ENCODE measurements at places on chromosomes 6 and 20.
A peak's percentile ranks its signal among the peaks of the same experiment; 100 is the strongest.

DNA sequence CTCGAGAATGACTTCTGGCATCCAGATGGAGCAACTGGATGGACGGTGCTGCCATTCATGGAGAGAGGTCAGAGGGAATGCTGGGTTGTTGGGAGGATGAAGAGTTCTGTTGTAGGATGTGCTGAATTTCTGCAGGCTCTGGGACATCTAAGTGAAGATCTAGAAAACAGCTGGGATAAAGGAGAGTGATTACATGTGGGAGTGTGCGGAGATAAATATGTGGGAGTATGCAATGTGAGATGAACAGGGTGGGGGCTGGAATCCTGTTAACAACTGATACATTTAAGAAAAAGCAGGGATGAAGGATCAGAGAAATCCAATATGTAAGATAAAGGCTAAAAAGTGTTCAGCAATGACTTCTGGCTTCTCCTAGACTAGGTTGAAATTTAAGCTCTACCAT lies 43.1 kb downstream of the FAXC start:
- DNase-seq: no peak

DNA sequence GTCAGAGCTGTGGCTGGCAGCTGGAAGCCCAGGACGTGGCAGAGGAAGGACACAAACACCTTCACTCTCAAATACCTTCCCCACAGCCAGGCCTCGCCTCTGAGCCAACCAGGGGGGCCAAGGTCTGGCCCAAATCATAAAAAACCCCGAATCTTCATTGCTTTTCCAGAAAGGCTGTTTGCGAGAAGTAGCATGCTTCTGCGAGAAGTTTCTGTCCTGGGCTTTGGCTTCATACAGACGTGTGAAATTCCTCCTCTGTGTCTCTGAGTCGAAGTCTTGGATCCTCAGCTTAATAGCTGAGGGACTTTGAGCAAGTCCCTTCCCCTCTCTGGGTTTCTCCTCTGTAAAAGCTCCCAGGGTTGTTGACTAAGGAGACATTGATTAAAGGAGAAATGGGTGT lies 63.0 kb downstream of the CHMP4B start:
- DNase-seq: no peak

GRCh38 chr20:3871550-3872265 lies 17.5 kb upstream of the PANK2 start:
- no peak for DNase-seq

- DNase-seq: no peak
Observed at GRCh38 chr6:147441751-147442150, 66.7 kb upstream of the SAMD5 start.

DNA sequence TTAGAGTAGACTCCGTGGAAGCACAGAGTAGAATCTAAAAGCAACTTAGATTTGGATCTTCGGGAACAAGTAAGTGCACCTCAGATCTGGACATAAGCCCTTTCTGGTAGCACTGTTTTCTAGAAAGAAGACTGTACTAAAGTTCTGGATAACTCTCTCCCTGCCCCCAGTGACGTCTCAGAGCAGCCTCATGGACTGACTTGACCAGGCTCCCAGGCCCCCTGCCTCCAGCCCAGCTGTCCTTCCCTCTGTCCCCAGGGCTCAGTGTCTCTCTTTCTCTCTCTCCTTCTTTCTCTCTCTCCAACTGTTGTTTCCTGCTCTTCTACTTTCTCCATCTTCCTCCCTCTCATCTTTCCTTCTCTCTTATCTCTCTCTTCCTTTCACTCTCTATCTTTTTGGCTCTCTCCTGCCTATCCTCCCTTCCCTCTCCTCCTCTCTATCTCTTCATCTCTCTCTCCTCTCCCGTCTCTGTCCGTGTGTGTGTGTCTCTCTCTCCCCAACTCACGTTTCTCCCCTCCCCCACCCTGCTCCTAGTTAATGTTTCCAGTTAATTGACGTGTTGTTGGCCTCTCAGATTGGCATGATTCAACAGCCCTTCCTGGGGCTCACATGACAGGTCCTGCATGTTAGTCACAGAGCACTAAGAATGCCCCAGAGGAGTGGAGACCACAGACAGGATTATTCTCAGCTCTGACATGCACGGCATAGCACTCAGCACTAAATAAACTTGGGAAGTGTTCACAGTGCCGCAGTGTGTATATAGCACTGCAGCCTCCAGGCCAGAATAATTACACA lies 180.4 kb upstream of the FOXQ1 start:
- DNase-seq: no peak

- no peak for DNase-seq
Observed at GRCh38 chr6:160132776-160133338, 11.2 kb downstream of the SLC22A1 start.

DNA sequence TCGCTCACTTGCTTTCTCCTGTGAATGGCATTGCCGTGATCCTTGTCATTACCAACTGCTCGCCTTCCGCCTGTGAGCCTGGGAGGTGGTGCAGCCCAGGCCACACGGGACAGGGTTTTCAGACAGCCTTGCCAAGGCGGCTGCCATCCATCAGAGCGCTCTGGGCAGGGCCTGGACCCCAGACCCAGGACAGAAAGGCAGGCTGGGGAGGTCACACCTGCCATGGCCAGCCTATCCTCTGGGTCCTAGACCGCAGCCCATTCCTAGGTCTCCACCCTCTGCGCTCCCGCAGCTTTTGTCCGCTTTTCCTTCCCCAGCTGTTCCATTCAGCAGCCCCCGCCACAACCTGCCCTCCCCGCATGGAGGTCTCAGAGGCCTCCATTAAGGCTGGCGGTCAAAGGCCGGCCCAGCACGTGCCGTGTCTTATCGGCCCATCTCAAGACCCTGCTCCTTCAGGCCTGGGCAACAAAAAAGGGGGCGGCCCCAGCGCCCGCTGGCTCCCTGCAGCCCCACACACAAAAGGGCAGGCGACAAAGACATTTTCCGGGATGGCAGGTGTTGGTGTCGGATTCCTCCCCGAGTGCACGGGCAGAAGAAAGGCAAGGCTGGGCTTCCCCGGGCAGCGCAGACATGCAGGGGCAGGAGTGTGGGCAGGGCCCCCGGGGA lies 28.1 kb downstream of the INSM1 start:
- peak; percentile 46 for DNase-seq

- no peak for DNase-seq
Observed at GRCh38 chr6:156977527-156978291, 200.5 kb downstream of the ARID1B start.

DNA sequence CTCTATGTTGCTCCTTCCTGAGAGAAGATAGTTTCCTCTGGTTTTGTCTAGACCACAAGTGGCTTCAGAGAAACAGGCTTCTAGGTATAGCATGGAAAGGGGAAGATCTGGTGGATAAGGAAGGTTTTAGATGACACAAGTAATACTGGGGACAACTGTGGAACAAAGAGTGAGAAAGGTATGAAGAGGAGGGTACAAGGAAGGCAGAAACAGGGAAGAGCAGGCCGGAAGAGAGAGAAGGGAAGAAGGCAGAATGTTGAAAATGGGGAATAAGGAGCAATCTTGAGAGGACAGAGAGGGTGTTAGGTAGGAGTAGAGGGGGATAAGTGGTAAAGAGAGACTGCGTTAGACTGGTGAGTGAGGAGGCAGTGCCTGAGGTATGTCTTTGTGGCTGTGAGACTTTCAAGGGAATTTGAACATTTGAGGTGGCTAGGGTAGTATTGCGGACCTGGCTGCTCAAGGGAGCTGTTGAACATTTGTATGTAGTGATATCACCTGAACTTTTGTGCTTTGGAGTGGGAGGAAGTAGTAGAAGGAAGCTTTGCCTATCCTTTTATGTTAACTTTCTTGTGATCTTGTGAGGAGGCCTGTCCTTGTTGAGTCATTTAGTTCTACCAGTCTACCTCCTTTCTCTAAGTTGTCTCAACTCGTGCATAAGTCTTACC lies 69.5 kb downstream of the FOXO3 start:
- DNase-seq: no peak

- no peak for DNase-seq
Observed at GRCh38 chr6:49607391-49607982, 29.2 kb downstream of the RHAG start.

- DNase-seq: peak; percentile 22
Observed at GRCh38 chr6:13005994-13006393, 289.4 kb downstream of the PHACTR1 start.

All from NCI-H1436 treated with DMSO at 0.1 percent for 48 hours (cell line).